CD4-positive, alpha-beta T cell treated with Interleukin-6 for 4 hours (primary cell): ENCODE measurements at places on chromosomes 7 and 10.

GRCh38 chr7:132577206-132578049, 1.2 kb upstream of the PLXNA4 start:
- DNase-seq = peak; percentile 20

- DNase-seq = no peak
Measured at GRCh38 chr10:30435073-30435422, 1.1 kb downstream of the MAP3K8 start.

GRCh38 chr7:117323851-117324711, 1.2 kb upstream of the WNT2 start:
- no peak for DNase-seq

GRCh38 chr7:131498237-131498885, 58.1 kb downstream of the PODXL start:
- no peak for DNase-seq

DNA sequence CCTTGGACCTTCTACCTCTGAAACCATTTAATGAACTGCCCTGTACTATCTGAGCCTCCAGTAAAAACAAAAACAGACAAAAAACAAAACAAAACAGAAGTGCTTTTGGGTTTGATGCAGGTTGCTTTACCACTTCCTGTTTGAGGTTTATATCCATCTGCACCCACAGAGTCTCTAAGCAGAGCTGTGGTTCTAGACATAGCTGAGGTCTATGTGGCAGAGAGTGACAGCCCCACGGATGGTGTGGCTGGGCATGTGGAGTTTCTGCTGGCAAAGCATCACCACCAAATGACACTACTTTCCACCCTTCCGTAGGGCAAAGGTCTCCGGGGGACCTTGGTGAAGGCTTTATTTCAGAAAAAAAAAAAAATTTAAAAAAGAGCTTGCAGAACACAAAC, 754.2 kb downstream of the GRID1 start:
- peak; percentile 56 for DNase-seq

DNA sequence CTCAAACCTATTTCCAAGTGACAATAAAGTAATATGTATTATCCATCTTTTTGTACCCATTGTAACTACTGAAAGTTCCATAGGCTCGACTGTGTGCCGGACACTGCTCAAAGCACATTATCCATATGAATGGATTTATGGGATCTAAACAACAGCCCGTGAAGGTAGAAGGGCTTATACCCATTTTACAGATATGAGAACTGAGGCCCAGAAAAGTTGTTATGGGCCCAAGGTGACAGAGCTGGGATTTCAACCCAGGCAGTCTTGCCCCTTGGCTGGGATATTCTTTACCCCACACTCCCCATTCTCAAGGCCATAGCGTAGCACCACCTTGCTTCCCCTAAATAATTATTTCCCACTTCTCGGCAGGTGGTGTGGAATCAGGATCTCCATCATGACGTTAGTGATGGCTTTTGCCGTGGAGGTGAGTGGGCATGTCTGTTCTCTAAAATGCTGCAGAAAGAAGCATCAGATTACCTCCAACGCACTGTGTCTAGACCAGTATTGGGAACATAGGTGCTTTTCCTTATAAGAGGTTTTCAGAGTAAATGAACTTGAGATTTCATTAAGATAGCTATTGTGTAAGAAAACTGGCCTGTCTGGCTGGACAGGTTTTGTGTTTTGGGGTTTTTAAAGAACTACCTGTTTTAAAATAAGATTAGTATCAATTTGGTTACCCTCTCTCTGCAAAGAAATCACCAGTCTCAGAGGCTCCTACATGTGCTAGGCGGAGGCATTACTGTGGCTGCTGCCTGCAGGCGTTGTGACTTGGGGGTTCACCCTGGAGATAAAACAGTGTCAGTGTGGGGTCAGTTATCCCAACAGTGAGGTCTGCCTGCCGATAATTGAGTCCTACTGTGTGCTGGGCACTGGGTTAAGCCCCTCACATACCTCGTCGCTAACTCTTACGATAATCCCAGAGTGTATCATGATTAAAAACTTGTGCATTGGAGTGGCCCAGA, 85.1 kb upstream of the SDK1 start:
- no peak for DNase-seq

- no peak for DNase-seq
Measured at GRCh38 chr7:16430133-16430532, 8.8 kb upstream of the CRPPA start.

DNA sequence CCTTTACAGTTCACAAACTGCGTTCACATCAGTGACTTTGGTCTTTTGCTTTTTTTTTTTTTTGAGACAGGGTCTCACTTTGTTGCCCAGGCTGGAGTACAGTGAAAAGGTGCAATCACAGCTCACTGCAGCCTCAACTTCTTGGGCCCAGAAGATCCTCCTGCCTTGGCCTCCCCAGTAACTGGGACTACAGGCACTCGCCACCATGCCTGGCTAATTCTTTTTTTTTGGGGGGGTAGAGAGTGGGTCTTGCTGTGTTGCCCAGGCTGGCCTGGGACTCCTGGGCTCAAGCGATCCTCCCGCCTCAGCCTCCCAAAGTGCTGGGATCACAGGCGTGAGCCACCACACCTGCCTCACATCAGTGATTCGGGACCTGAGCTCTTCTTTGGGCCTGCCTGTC, 35.7 kb upstream of the UNCX start:
- no peak for DNase-seq
